ENCODE measurements at places on chromosomes 5 and 9.

GRCh38 chr9:20303996-20304395, 318.3 kb downstream of the MLLT3 start:
- no peak for DNase-seq

- no peak for DNase-seq
These were observed 3.3 kb upstream of the FAM170A start for GRCh38 chr5:119626086-119626485.

GRCh38 chr9:68953771-68954170, 60.1 kb downstream of the PRKACG start:
- DNase-seq, result no peak

GRCh38 chr9:75101004-75101588, 12.8 kb downstream of the OSTF1 start:
- DNase-seq, result no peak

DNA sequence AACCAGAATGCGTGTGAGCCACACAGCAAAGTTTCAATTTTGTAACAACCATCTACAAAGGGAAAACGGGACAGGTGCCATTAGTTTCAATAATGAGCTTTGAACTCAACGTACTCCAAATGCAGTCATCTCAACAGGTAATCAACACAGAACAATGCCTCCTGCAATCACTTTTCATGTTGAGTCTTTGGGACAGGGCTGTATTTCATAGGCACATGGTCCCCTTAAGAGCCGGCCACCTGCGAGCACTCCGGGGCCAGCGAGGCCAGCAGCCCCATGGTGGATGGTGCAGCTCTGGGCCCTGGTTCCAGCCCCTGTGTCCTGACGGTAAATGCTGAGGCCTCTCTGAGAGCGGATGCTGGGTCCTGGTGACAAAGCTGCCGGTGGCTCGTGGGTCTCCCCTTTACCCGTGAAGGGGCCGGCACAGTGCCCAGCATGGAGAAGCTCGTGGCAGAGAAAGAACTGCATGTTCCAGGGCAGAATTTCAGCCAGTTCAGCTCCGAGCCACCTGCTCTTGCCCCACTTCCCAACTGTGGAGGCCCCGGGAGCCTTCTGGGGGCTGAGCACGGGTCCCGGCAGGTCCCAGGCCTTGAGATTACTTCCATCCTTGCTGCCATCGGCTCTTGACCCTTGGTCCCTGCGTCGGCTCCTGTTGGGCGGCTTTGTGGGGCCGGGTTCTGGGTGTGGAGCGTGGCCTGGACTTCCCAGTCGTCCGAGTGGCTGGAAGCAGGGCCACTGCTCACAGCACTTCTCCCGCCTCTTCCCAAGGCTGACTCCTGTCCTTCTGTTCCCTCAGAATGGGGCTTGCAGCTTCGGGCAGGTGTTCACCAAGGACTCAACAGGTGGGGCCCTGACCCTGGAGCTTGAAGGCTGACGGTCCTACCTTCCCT, 26.1 kb upstream of the RNU6ATAC start:
- no peak for DNase-seq

DNA sequence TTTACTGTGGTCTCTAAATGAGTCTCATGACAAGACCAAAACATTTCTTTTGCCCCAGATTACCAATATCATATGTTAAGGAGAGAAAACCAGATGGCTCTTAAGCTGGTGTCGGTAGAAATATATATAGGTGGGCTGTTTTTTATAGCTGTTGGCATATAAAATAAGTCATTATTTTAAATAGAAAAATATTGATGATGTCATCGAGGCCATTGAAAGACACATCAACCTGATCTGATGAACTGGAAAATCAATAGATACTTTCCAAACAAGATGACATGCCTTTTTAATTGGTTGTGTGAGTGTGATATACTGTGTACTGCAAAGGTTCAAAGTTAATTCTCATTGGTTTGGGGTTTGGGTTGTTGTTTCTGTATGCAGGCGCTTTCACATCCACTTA, 617.3 kb downstream of the CCDC171 start:
- no peak for DNase-seq

- no peak for DNase-seq
These were observed 190.9 kb downstream of the FSTL4 start for GRCh38 chr5:133421394-133421793.

GRCh38 chr5:39501397-39501796, 76.6 kb upstream of the DAB2 start:
- no peak for DNase-seq

DNA sequence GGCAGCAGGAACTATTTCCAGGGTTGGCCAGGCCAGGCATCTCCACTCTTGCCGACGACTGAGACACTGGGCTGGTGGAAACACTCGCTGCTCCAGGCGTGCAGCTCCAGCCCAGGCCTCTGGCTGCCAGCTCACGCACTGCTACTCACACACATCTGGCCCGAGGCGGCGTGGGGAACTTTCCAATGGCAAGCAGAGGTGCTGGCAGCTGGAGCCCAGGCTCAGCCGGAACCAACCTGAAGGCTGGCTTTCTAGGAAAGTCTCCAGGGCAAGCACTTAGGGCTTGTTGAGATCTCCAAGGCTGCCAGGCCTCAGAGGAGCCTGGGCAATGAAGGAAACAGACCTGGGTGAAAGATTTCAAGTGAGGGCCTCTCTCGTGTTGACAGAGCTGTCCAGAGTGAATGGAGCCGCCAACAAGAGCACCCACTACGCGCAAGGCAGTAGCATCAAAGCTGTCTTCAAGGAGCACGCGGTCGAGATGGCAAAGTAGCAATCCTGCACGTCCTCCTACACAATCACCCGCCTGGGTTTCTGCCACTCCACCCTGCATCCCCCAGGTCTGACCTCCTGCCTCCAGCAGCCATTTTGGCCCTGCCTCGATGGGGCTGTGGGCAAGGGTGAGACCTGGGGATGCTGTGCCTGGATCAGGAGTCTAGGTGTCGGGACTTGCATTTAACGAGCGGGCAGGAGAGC, 14.4 kb downstream of the SH3PXD2B start:
- no peak for DNase-seq

- DNase-seq, result no peak
These were observed 9.1 kb upstream of the ERMP1 start for GRCh38 chr9:5841771-5842573.

GRCh38 chr5:133706506-133707430, 94.4 kb upstream of the FSTL4 start:
- DNase-seq, result no peak

- DNase-seq, result no peak
These were observed 4.7 kb downstream of the RNU6ATAC start for GRCh38 chr9:134159566-134160245.

DNA sequence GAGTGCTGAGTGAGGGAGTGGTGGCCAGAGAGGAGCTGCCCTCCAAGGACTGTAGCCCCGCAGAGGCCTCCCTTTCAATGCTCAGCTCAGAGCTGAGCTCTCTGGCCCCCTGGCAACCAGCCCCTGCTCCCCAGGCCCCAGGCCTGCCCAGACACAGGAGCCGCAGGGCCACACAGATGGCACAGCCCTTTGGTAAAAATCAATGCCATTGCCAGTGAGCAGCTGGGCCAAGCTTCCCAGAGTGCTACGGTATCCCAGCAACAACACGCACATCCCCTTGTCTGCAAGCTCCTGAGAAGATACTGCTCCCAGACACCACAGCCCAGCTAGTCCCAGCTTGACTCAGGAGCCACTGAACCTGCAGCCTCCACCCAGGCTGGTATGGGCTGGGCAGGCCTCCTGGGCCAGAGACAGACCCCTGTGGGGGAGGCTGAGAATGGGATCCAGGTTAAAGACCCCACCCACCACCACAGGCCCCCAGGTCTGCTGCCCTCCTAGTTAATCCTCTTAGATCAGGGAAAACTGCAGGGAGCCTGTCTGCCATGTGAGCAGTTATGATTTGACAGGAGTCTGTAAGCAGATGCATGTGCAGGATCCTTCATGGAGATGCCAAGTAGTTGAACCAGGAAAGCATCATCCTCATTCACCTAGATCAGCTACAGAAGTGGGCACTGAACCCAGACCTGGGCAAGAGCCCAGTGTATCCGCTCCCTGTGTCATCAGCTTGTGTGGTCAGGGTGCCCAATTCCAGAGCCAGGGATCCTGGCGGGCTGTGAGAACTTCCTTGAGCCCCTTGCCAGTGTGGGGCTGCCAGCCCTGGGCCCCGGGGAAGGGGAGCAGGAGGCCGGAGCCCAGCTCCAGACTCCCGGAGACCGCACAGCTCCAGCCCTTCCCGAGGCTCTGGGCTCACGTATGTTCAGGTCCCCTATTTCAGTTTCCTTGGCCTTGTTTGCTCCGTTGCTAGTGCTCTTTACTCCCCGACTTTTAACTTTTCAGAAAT, 26.7 kb upstream of the ADAMTS2 start:
- DNase-seq, result no peak

GRCh38 chr9:109934136-109934856, 154.3 kb downstream of the PALM2AKAP2 start:
- DNase-seq, result no peak

- DNase-seq, result no peak
These were observed 100.5 kb downstream of the TLE4 start for GRCh38 chr9:79672236-79672635.

DNA sequence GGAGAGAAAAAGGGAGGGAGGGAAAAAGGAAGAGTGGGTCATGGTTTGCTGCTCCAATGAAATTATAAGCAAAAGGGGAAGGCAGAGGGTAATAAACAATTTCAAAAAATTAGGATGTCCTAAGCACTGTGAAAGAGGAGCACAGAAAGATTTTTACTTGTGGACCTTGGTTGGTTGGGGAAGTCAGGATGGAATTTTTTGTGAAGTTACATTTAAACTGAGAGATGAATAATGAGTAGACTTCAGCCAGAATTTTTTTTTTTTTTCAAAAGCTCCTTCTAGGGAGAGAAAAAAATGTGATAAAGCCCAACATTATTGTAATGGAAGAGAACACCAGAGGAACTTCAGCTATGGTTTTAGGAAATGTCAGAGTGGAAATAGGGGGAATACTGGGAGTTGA, 515.9 kb upstream of the PAPPA start:
- no peak for DNase-seq

GRCh38 chr9:83656032-83656680, 33.2 kb downstream of the IDNK start:
- no peak for DNase-seq

DNA sequence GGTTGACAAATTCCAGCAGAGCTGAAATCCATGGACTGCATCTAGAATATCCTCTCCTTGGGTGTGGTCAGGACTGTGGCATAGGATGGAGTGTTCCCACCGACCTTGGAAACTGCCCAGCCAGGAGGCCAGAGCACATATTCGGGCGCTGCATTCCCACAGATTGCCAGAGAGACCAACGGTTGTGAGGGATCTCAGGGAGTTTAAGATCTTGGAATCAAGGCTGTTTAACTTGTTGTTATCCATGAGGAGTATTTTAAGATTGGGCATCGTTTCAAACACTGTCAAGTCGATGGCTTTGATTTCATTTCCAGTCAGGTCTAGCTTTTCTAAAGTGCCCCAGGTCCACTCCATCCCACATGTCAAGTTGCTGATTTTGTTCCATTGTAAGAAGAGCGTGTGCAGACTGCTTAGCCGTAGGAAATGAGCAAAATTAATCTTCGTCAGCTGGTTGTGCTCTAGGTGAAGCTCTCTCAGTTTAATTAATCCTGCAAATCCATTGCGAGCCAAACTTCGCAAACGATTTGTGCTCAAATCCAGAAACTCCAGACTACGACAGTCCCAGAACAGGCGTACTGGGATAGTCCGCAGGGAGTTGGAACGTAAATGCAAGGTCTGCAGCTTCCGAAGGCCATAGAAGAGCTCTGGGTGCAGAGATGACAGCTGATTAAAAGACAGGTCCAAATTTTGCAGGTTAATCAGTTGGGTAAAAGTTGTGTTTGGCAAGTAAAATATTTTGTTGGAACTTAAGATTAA, 1.5 kb downstream of the LRRTM2 start:
- DNase-seq, result no peak

DNA sequence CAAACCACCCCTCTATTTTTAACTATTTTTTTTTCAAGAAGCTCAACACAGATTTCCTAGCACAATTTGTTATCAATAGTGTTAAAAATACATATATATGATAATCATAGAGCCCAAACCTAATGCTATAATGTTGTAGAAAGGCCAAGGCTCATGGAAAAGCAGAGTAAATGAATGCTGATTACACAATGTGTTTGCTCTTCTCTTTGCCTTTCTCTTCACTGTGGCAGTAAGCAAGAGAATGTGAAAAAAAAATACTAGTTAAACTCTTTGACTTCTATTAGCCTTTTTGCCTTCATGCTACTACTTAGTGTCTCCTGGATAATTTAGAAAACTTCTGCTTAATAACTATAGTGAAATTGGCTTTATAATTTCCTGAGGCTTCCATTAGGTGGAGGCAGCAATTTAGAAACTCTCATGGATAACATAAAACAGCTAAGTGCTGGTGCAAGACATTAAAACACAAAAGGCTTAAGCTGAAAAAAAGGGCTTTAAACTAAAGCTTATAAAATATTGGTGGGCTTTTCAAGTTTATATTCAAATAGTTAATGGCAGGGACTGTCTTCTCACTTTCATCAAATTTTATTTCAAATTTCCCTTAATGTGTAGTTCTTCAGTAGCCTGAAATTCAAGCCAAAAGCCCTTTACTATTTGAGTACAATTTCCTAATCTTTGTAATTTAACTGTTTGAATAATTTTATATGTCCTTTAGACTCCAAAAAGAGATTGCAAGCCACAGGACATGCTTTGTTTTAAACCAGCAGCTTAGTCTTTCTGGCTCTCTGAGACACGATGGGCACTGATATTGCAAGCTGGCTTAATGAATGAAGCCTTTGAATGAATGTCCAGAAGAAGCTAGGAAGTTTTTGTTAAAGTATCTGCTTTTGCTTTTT, 2031.8 kb upstream of the CDH6 start:
- no peak for DNase-seq

DNA sequence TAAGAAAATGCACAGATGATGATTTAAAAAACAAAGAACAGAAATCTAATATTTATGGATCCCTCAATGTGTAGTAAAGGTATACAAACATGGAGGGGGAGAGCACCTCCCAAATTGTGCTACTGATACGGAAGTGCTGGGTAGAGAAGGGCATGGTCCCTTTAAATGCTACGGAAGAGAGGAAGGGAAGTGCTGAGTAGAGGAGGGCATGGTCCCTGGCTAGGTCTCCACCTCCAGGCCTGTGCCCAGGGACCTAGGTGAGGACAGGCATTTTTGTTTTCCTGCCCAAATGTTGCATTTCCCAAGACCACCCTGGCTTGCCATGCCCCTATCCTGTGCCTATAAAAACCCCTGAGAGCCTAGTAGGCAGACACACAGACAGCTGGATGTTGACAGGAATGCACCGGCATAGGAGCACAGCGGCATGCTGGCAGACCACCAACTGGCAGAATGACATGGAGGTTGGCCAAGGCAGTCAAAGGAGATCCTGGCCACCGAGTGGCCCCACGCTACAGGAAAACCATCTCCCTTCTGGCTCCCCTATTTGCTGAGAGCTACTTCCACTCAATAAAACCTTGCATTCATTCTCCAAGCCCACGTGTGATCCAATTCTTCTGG, 62.1 kb upstream of the SPDL1 start:
- no peak for DNase-seq

- no peak for DNase-seq
These were observed 5.2 kb upstream of the TDRD7 start for GRCh38 chr9:97406620-97407177.

GRCh38 chr5:86526811-86527348, 90.9 kb upstream of the COX7C start:
- no peak for DNase-seq

GRCh38 chr9:84655447-84655846, 14.1 kb upstream of the NTRK2 start:
- no peak for DNase-seq

GRCh38 chr9:2809692-2810419, 34.0 kb downstream of the PUM3 start:
- no peak for DNase-seq

- no peak for DNase-seq
These were observed 228.0 kb downstream of the DCP2 start for GRCh38 chr5:113204525-113205161.

Data from renal cortex interstitium (tissue), 15 donors.